ENCODE measurements at places on chromosomes 11 and 22.

- no peak for DNase-seq
Observed at GRCh38 chr11:65882120-65883057, 2.8 kb downstream of the CTSW start.

GRCh38 chr11:107385361-107385981 is 72.2 kb downstream of the CWF19L2 start:
- no peak for DNase-seq

DNA sequence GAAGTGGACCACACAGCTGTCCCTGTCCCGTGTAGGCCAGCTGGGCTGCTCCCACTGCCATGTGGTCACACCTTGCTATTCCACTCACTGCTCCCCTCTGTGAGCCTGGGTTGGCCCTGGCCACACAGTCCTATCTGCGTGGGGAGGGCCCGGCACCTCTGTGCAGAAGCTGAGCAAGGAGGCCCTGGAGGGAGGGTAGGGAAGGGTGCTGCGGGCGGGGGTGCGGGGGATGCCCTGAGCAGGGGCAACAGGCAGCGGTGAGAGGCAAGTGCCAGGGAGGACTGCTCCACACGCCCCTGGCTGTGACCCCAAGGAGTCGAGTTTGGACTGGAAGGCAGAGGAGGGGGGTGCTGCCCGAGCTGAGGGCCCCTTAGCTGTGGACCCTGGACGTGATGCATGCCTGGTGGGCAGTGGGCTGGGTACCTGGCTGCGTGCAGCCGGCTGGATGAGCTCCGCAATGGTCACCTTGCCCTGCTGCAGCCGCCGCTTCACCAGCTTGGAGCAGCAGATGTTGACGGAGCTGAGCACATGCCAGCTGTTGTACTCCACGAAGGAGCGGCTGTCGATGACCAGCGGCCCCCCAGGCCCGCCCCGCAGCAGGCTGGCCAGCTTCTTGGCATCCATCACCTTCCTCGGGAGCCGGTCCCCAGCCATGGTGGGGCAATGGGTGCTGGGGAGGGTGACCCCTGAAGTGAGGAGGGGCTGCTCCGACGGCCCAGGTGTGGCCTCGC is 6.7 kb downstream of the DUSP8 start:
- DNase-seq: no peak

DNA sequence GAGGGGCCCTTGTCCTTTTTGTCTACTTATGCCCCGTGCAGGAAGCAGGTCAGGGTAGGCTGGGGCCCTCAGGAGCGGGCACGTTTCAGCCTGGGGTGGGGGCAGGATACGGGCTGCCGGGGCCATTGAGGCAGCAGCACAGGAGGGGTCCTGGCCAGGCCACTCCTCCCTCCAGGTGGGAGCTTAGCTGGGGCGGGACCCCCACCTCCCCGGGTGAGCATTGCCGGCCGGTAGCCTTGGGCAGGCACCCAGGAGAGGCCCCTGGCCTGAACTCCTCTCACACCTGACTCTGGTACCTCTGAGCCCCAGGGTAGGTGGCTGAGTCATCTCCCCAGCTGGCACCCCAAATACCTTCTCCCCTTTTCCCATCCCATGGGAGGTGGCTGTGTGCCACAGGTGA is 5.0 kb upstream of the MUC6 start:
- DNase-seq: no peak

GRCh38 chr11:75431533-75432525 is 1.2 kb downstream of the KLHL35 start:
- DNase-seq: no peak

All from AML-193 (cell line).